ENCODE measurements at places on chromosomes 3 and 15.

DNA sequence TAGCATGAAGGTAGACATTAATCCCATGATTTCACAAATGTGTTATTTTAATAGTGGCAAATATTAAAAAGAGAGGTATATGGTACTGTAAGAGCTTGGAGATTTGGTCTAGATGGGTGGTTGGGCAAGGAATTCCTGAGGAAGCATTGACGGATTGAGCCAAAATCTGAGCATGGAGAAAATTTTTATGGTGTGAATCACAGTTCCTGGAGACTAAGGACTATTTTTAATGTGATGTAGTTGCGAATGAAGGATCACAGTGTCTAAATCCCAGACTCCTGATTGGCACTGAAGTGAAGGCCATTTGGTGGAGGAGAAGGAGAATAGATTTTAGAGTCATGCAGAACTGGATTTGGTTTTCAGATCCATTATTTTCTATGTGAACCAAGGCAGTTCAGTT is 188.7 kb upstream of the FEZF2 start:
- no peak for DNase-seq

DNA sequence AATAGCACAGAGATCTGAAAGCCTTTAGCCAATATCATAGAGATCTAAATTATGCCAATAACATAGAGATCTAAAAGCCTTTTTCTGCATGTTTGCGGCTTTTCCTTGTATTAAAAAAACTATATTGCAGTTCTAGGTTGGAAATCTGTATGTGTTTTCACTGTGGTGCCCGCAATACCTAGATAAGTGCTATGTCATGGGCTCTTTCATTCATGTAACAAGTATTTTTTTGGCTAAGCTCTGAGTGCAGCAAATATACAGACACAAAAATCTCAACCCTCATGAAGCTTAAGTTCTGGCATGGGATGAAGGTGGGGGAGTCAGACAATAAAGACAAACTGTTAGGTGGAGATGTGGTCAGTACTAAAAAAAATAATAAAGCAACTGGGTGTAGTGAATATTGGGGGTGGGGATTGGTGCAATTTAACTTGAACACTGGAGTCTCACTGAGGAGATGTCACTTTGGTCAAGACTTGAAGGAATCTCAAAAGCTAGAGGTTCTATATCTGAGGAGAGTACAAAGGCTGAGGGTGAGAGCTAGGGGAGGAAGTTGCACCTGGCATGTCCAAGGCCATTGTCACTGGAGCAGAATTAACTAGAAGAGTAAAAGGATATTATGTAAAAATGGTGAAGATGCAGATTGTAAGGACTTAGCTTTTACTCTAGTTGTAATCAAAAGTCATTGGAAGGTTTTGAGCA is 973 bp downstream of the BUB1B start:
- DNase-seq = no peak

- no peak for DNase-seq
Measured at GRCh38 chr15:66039117-66039871, 170.0 kb downstream of the RAB11A start.

GRCh38 chr3:71389191-71389590 is 194.3 kb downstream of the FOXP1 start:
- no peak for DNase-seq

DNA sequence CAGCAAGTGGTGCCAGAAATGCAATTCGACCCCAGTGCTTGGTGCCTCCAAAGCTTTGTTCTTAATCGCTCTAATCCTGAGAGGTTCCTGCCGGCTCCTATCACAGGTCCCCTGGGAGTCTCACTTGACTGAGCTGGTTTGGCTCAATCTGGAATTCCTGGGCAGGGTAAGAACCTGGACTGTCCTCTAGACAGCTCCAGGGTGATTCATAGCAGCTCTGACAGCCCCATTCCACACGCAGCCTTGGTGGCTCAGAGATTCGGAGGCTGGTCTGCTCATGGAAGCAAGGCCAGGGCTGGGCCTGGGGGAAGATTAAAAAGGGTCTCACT is 37.9 kb downstream of the MYO5C start:
- DNase-seq = no peak

- no peak for DNase-seq
Measured at GRCh38 chr3:106397006-106397405, 528.2 kb upstream of the CBLB start.

DNA sequence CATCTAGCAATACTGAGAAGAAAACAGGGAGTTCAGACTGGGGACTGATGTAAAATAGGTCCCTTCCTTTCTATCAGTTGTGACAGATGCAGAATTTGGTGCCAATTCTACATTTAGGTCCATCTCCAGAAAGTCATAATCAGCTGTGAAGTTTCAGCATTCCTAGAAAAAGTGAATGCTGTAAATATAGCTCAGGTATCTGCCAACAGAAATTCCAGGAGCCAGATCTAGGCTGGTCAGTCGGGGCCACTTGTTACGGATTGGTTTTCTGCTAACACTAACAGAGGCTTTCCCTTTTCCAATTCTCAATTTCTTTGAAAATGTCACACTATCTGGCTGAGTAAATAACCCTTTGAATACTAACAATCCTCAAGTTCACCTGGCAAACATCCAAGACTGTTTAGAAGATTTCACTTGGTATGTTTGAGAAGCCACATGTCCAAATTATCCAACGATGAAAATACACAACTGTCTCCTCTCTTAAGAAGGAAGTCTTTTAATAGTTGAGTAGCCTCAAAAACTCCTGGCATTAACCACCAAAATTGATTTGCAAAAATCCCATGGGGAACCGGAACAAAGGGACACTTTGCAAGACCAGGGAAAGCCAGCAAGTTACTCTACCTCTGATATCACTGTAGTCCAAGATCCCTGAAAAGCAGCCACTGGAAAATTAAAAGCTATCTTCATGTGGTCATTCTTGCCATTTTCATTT is 222.3 kb downstream of the ZMAT3 start:
- DNase-seq = no peak

DNA sequence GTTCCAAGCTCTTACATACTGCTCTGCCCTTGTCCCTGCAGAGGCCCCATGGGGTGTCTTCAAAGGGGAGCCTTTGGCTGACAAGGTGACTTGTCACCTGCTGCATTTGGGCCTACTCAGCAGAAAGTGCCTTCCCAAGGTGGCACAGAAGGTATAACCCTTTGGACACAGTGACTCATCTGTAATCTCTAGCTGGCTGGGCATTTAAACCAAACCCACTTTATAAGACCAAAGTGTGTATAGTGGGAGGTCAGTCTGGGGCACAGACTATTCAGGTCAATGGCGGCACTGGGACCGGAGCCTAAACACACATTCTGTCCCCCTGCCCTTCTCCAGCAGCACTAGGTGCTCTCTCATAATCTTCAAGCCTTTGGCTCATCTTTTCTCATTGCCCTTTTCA is 35.1 kb downstream of the GJD2 start:
- DNase-seq = no peak

DNA sequence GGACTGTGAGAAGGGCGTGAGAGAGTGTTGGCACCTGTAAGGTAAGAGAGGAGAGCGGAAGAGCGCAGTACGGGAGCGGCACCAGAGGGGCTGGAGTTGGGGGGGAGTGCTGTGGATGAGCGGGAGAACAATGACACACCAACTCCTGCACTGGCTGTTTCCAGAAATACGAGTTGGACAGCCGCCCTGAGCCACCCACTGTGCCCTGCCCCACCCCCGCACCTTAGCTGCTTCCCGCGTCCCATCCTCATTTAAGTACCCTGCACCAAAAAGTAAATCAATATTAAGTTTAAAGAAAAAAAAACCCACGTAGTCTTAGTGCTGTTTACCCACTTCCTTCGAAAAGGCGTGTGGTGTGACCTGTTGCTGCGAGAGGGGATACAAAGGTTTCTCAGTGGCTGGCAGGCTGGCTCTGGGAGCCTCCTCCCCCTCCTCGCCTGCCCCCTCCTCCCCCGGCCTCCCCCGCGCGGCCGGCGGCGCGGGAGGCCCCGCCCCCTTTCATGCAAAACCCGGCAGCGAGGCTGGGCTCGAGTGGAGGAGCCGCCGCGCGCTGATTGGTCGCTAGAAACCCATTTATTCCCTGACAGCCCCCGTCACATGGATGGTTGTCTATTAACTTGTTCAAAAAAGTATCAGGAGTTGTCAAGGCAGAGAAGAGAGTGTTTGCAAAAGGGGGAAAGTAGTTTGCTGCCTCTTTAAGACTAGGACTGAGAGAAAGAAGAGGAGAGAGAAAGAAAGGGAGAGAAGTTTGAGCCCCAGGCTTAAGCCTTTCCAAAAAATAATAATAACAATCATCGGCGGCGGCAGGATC is at the start of gene SOX2:
SOX2 (plus strand) TSS at position 601 of the 811 bp plus-strand sequence. CDS start 436 bp downstream, outside the sequence.
- peak; percentile 87 for DNase-seq

DNA sequence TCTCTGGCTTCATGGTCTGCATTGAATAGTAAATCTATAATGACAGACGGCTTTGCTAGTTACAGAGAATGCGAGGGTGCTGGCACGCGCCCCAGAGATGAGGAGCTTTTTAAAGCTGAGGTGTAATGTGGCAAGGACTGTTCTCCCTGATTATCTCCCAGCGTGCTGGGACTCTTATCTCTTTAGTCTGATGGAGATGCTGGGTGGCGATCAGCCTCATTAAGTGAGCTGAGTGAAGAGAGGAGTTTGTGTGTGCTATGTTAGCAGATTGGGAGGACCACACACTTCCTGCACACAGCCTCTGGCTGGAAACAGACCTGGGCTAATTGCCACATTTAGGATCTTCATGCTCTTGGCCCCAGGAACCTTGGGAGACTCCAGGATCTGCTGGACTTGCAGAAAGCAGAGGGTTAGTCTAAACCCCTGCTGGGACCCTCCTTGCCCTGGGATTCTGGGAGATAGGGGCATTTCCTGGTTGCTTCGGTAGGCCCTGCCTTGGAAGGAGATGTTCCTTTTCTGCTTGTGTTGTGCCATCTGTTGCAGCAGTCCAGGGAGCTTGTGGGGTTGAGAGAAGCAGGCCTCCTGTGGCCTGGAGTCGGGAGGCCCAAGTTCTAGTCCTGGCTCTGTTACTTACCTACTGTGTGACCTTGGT is 15.0 kb downstream of the PDIA5 start:
- DNase-seq = no peak

GRCh38 chr3:69505770-69506407 is 120.0 kb upstream of the FRMD4B start:
- peak; percentile 75 for DNase-seq

- no peak for DNase-seq
Measured at GRCh38 chr15:58393241-58393662, 38.5 kb upstream of the LIPC start.

DNA sequence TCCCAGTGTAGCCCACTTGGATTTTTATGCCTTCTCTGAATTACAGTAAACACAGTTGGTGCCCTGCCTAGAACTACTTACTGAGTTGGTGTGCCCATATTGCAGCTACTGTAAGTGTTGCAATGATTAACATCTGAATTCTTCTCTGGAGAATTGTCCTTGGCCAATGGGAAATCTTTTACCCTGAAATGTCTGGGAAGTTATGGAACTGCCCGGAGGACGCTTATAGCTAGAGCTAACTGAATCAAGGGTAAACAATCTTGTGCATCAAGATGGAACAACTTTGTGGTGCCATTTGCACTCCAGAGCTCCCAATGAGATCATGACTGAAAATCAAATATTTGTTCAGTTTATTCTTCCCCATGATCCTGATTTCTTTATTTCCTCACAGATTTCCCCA is 246.7 kb upstream of the CBLB start:
- no peak for DNase-seq

- no peak for DNase-seq
Measured at GRCh38 chr3:132285620-132285945, 31.6 kb upstream of the ACP3 start.

DNA sequence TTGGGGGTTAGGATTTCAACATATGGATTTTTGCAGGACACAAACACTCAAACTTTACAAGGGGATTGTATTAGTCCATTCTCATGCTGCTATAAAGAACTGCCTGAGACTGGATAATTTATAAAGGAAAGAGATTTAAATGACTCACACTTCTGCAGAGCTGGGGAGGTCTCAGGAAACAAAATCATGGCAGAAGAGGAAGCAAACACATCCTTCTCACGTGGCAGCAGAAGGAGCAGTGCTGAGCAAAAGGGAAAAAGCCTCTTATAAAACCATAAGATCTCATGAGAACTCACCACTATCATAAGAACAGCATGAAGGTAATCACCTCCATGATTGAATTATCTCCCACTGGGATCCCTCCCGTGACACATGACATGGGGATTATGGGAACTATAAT is 1183.1 kb downstream of the ZPLD1 start:
- DNase-seq = no peak

DNA sequence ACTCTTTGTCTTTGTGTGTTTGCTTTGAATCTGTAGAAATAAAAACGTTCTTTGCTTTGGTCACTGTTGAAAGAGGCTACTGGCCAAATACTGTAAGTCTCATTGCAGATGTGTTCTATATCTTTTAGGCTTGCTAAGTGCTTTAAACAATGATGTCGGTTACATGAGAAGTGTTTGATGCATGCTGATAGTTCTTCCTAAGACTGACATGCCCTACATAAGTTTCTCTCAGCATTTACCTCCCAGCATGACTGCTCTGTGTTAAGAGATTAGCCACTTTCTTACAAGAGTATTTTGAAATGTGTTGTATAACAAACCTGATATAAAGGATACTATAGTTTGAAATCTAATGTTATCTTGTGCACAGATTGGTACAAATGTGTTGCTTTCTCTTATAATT is 1088.7 kb downstream of the NSUN3 start:
- no peak for DNase-seq

DNA sequence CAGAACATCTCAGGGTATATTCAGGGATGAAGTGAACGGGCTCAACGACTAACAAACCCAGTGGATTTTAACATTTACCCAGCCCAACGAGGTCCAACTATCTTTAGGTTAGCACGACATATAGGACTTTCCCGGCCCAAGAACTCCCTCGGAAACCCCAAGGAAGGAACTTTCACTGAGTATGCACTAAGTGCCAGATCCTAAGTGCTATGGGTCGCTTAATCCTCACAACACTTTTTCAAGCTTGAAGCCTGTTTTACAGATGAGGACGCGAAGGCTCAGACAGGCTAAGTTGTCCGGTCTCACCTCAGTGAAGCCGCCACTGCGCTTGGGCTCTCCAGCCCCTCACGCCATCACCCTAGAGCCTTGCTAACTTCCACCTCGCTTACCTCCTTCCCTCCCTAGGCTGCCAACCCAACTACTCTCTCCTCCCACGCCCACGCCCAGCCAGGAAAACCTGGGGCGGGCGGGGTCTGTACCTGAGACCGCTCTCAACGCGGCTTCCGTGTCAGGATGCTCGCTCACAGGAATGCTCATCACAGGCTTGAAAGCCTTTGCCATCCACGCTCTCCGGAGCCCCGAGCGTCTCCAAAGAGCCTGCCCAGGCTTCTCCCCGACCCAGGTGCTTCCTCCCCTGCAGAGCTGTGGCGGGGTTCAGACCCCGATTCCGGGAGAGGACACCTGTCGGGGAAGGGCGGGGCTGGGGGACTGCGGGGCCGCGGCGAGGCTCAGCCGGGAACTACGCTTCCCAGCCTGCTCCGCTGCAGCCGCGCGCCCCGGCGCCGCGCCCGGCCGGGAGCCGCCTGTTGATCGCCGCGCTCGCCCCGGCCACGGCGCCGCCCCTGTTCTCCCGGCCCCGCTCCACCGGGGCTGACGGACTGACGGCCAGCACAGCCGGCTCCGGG is at the start of gene TMOD2:
TMOD2 (plus strand) TSS at position 806 of the 905 bp plus-strand sequence. CDS start 14,845 bp downstream, outside the sequence.
- DNase-seq = peak; percentile 92

GRCh38 chr3:19734453-19734852 is 199.6 kb downstream of the EFHB start:
- DNase-seq = no peak
